ENCODE measurements at places on chromosomes 7 and 10. TPM values are rescaled to one million over a fixed set of nuclear protein-coding genes. Genes with fewer than 3 reads are reported as not detected.

- no peak for DNase-seq
Measured at GRCh38 chr7:70040051-70040450, 441.8 kb downstream of the AUTS2 start.

- DNase-seq = no peak
Measured at GRCh38 chr7:33776788-33777187, 128.6 kb upstream of the BMPER start.

- no peak for DNase-seq
Measured at GRCh38 chr10:11242443-11243387, 225.0 kb downstream of the CELF2 start.

- DNase-seq = no peak
Measured at GRCh38 chr10:100825325-100825875, 80.0 kb downstream of the PAX2 start.

DNA sequence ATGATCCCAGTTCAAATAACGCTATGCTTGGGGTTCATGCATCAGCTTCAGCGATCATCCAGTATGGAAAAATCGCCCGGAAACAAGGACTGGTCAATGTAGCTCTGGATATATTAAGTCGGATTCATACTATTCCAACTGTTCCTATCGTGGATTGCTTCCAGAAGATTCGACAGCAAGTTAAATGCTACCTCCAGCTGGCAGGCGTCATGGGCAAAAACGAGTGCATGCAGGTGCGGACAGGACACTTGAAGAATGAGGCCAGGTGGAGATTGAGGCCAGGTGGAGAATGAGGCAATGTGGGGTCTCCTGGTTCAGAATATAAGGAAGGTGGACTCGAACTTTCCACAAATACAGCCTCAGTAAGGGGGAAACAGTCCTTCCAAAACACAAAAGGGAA, 105.8 kb downstream of the TRRAP start:
- no peak for DNase-seq

DNA sequence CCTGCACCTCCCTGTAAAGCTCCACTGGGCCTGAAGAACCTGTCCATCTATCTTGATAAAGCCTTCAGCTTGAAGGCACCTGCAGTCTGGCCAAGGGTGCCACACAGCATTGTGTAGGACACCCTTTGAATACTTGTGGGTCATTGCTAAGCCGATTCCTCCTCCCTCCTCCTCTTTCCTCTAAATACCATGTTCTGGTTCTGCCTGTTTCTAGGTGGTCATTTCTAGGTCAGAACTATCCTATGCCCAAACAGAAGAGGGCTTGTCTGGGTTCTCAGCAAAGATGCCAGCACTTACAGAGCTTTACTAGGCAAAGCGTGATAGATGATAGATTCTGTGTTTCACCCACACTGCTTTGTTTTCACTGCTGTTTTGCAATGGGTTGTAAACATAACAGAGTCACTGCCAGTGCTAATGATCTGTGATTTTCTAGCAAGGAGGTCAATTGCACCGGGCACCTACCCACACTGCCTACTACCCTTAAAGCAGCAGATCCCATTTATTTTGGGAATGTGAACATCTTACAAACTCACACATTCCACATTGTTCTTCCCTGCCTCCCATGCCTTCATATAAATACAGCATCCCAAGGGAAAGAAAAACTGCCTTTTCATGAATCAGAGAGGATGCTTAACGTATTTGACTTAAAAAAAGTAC, 279.1 kb upstream of the PITRM1 start:
- no peak for DNase-seq

DNA sequence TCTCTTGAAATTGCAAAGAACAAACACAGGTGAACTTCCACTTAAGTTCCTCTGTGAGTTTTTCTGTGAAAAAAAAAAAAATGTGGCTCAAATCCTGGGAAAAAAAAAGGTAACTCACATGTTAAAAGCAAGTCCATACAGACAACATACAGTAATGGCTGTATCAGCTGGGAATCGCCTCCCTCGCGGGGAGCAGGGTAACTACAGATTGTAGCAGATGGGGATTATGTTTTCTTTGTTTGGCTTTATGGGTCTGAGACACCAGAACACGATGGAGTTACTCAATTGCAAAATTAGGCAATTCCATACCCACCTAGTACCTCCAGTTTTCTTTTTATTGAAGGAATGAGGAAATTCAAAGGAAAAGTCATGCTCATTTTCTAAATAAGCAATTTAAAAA, 42.3 kb downstream of the FEZF1 start:
- no peak for DNase-seq

SHTN1 gene
- 27.6 TPM for total RNA-seq

RPEL1 gene
- 0.17 TPM for total RNA-seq

GIMAP6 gene
- not detected for total RNA-seq

CABCOCO1 gene
- not detected for total RNA-seq

ASB13 gene
- 18.3 TPM for total RNA-seq

SLC16A12 gene
- 0.10 TPM for total RNA-seq

TRPV5 gene
- total RNA-seq = not detected

TMEM236 gene
- 0.17 TPM for total RNA-seq

All from NCI-H460 (cell line).